ENCODE measurements at places on chromosomes 11 and 22. TPM values are rescaled to one million over a fixed set of nuclear protein-coding genes. Genes with fewer than 3 reads are reported as not detected.

OR51B2 gene
- not detected for total RNA-seq

LMNTD2 gene
- total RNA-seq = 3.2 TPM

ANO9 gene
- total RNA-seq = 7.7 TPM

CDON gene
- total RNA-seq = 2.9 TPM

PATE2 gene
- total RNA-seq = not detected

SIK2 gene
- 5.8 TPM for total RNA-seq

SCN3B gene
- 0.24 TPM for total RNA-seq

CCDC87 gene
- total RNA-seq = 0.48 TPM

DLG2 gene
- 0.85 TPM for total RNA-seq

SYCE3 gene
- not detected for total RNA-seq

KCNK4 gene
- not detected for total RNA-seq
